Activated CD4-positive, CD25-positive, alpha-beta regulatory T cell treated with anti-CD3 and anti-CD28 coated beads, Interleukin-2, amount 50 U/mL, for 72 hours (primary cell): ENCODE measurements at places on chromosomes 2 and 18.

DNA sequence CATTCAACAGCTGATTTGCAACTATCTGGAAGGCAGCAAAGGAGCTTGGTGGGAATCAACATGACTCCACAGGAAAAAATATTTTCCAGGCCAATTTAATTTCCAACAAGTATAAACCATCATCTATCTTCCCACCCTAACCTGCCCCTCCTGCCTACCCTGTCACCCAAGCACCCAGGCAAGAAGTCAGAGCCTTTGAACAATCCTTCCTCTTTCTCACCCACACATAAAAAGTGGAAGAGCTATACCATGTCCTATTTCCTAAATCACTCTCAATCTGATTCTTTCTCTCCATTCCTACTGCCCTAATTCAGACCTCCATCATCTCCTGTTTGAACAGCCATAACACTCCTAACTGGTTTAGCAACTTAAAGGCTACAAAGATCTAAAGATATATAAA lies 12.7 kb downstream of the SPIRE1 start:
- no peak for DNase-seq

DNA sequence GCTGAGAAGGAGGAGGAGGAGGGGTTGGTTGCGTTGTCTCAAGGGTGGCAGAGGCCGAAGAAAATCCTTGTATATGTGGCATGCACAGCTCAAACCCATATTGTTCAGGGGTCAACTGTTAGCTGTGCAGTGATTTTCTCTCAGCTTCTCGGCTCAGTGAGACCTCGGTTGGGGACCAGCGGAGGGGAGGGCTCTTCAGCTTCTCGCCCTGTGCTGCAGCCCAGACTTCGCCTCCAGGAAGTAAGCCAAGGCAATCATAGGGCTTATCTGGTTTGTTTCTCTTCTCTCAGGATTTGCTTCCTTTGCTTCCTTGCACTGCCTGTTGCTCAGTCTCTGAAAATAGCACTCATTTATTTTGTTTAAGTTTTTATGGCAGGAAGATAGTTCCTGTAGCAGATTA lies 85.5 kb downstream of the SOWAHC start:
- DNase-seq: no peak

DNA sequence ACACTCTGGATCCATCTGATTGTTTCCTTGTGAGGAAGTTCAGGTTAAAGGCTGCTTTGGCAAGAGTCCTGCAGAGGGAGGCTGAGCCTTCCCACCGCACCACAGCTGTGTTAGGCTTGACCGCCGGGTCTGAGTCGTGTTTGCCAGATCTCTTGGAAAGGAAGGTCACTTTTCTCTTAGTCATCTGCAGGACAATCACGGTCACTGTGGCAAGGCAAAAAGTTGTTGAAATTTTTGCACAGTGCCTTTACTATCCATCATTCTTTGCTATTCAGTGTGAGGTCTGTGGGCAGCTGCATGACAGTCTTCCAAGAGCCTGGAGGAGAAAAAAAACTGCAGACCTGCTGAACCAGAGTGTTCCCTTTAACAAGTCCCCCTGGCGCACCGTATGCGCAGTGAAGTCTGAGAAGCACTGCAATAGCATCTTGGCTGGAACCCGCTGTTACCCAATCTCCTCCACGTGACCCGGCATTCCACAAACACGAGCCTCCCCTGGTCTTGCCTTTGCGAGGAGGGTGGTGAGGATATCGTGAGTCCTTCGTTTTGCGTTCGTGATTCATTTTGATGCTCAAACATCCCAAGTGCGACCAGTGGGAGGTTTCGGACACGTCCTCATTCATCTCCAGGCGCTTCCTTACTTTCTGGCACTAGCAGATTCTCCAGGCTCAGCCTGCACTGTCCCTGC lies 23.0 kb downstream of the BIN1 start:
- DNase-seq: no peak

GRCh38 chr18:21763846-21764646 lies 23.5 kb downstream of the MIB1 start:
- DNase-seq: no peak

GRCh38 chr2:22037274-22037673 lies 913.5 kb downstream of the TDRD15 start:
- DNase-seq: no peak

DNA sequence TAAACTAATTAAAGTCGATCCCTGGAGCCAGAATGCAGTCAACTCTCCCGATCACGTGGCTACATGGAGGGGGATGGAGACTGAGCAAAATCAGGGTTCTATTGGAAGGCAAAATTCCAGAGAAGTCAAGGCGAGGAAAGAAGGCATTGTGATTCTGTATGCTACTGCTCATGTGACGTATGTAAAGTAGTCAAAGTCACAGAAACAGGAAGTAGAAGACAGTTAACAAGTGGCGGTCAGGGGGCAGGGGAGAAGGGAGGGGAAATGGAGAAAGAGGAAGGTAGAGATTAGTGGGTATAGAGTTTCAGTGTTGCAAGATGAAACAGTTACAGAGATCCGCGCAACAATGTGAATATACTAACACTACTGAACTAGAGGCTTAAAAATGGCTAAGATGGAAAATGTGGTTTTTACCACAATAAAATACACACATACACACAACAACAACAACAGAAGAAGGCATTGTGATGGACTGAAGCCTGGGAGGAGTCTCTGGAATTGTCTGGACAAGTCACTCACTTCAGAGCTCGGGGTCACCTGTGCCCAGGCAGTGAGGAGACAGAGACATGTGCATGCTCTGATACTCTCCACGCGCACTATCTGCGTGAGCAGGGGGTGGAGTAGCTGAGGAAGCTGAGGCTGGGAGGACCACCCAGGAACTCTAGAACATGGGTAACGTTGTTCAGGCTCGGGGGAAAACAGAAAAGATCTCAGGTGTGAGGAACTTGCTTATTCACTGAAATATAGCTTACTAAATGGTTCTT lies 89.9 kb upstream of the CDCA7 start:
- DNase-seq: no peak

GRCh38 chr2:27736031-27736889 lies 35.3 kb upstream of the MRPL33 start:
- no peak for DNase-seq

DNA sequence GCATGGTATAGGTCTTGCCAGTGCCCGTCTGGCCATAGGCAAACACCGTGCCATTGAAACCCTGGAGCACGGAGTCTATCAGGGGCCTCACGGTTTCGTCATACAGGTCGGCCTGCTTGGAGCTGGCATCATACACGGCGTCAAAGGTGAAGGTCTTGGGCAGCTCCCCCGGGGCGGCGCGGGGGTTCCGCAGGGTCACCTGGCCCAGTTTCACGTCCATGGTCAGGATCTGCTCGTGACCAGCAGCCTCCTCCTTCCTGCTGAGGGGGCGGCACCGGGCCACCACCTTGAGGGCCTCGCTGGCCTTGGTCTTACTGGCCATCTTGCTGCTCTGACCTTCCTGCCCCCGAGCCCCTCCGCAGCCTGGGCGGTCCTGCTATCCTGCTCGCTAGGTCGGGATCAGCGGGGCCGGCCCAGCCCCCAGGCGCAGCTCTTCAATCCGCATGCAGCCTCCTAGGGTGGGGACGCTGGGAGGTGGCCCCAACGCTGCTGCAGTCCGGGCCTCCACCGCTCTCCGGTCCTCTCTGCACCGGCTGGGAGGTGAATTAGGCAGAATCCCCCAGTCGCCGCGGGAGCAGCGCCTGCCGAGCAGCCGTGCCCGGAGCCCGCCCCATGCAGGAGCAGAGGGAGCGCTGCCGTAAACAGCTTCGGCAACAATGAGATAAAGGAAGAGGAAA lies 563 bp downstream of the KIF3C start:
- no peak for DNase-seq

DNA sequence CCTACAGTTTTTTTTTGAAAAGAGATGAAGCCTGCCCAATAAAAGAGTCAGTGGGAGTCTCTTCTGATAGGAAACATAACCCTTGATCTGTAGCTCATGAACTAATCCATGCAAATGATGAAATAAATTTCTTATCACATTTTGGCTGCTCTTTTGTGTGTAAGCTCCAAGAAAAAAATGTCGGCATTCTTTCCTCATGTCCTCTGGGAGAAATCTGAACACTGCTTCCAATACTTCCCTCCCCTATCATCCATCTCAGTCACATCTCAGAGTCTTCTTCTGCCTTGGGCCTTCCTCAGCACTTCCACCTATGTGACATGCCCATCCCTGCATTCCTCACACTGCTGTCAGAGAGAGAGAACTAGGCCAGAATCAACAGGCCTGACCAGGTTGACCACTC lies 395.7 kb upstream of the ST6GAL2 start:
- DNase-seq: no peak

- no peak for DNase-seq
Measured at GRCh38 chr2:196987298-196987648, 60.8 kb upstream of the PGAP1 start.

- no peak for DNase-seq
Measured at GRCh38 chr2:137845422-137845821, 118.9 kb upstream of the HNMT start.

- DNase-seq: no peak
Measured at GRCh38 chr2:234420408-234420807, 76.5 kb downstream of the ARL4C start.

DNA sequence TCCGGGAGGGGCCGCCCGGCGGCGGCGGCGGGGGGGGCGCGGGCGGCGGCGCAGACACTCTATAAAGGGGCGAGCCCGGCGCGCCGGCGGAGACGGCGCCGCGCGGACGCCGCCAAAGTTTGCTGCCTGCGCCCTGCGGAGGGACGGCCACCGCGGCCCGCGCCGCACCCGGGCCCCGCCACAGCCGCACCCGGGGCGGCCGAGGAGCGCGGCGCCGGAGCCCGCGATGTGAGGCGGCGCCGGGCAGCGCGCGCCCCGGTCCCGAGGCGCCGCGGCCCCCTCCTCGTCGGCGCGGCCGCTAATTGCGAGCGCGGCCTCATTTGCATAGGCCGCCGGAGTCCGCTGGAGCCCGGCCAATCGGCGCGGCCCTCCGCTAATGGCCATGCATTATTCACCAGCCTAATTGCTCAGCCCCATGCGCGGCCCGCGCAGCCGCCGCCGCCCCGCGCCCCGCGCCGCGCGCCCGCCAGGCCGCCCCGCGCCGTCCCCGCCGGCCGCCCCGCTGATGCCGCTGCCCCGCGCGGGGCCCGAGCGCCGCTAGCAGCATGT lies at the start of gene SALL3:
TSS of gene SALL3 (plus strand) at position 89 of the 549 bp plus-strand sequence. CDS start at position 546, 457 bp downstream.
- DNase-seq: no peak

GRCh38 chr2:28695245-28695647 lies 56.4 kb upstream of the PPP1CB start:
- DNase-seq: no peak

DNA sequence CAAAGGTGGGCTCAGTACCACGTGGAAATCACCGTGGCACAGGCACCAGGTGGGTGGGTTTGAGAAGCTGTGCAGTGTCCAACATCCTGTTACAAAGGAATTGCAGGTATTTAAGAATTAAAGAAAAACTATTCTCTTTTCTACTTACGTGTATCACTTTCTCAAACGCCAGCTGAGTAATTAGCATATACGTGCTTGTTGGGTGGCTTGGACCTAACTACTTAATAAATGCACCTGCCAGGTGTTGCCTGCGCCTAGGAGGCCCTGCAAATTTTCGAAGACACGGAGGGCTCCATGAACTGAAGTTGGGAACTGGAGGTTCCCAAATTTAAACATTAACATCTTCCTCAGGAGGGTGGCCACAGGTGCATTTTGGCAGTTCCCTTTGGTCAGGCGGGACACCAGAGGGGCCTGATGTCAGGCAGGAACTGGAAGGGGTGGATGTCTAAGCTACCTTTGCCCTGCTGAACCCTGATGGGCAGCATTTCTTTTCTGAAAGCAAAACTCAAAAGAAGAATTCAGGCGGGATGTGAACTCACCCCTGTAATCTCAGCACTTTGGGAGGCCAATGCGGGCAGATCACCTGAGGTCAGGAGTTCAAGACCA lies 84.8 kb downstream of the HS6ST1 start:
- no peak for DNase-seq

DNA sequence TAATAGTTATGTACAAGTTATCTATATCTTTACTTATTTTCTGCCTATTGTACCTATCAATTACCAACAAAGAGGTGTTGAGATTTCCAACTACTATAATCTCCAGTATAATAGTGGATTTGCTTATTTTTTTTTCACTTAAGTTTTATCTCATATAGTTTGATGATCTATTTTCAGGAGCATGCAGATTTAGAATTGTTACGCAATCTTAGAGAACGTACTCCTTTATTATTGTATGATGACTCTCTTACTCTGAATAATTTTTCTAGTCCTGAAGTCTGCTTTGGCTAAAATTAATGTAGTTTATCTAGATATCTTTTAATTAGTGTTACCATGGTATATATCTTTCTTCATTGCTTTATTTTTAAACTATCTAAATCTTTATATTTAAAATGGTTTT lies 205.2 kb downstream of the SCG2 start:
- DNase-seq: no peak

- no peak for DNase-seq
Measured at GRCh38 chr2:75309596-75310463, 110.5 kb upstream of the TACR1 start.

DNA sequence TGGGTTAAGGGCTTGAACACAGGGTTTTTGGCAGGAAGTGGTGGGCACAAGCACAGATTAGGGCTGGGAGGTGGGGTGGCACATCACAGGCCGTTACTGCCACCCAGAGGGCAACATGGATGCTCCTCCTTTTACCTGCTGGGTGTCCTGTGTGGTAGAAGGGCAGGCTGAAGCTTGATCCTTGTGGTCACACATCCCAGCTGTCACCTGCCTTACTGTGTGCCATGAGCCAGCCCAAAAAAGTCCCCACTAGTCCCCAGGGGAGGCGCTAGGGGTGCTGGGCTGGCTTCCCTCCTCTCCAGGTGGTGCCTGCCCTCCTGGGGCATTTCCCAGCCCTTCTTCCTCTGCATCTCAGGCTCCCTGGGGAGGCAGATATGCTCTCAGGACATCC lies 50.5 kb upstream of the ALPP start:
- DNase-seq: peak; percentile 23

DNA sequence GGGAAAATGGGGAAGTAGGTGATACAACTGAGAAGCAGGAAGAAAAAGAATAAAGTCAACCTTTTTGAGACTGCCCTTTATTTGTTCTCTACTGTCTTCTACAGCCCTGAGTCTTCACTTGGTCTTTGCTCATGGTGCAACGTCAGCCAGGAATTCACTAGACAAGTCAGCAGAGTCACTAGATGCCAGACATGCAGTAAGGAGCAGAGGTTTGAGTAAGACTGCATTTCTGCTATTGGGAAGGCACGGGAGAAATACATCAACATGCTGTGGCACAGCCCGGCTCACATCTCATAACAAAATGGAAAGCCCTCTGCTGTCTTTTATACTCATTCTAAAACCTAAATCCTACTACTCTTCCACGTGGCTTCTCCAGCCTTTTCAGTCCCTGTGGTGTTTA lies 67.1 kb downstream of the PRELID3A start:
- no peak for DNase-seq

DNA sequence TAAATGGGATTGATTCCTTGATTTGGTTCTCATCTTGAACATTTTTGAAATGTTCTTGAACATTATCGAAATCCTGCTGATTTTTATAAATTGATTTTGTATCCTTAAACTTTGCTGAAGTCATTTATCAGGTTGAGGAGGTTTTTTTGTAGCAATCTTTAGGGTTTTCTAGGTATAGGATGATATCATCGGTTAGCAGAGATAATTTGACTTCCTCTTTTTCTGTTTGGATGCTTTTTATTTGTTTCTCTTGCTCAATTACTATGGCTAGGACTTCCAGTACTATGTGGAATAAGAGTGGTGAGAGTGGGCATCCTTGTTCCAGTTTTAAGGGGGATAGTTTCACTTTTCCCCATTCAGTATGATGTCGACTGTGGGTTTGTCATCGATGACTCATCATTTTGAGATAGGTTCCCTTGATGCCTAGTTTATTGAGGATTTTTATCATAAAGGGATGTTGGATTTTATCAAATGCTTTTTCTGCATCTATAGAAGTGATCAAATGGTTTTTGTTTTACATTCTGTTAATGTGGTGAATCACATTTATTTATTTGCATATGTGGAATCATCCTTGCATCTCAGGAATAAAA lies 201.5 kb upstream of the ZSWIM2 start:
- no peak for DNase-seq
